ENCODE measurements at places on chromosomes 1 and 21. TPM values are rescaled to one million over a fixed set of nuclear protein-coding genes. Genes with fewer than 3 reads are reported as not detected.

Gene ZNF326
- total RNA-seq, result 9.6 TPM

Gene CLCC1
- total RNA-seq, result 53.7 TPM

Gene RRP1
- 16.7 TPM for total RNA-seq

Gene CHIT1
- total RNA-seq, result not detected

Gene KCNC4
- 10.9 TPM for total RNA-seq

Gene TTC24
- total RNA-seq, result not detected
